MCF 10A (cell line): ENCODE measurements at places on chromosomes 3 and 15.

DNA sequence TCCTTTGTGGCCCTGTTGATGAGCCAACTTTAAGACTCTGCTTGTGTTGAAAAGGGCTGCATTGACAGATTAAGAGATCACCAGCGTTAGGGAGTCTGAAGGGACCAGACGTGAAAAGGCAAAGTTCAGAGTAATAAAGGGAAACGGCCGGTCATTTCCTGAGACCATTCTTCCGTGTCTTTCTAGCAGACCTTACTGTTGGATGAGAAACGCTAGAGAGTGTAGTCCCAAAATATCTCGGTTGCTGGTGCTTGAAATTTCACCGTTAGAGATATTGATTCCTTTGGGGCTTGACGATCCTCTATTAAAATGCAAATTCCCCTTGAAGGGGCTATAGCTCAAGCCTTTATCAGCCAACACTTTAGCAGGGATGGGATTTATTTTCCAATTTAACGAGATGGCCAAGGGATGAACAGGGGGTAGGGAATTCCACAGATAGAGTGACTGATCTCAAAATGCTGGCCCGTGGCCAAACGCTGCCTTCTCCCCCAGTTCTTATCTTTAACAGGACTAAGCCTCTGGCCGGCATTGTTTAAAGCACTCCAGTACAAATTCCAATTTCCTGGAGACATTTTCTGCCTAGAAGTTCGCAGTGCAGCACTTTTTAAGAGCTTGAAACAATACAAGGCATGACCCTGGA lies 250.4 kb downstream of the TJP1 start:
- peaks cover 72% of the 10 kb centered on the region for H3K27me3 ChIP-seq
- H3K4me1 ChIP-seq: no peaks in the 10 kb centered on the region
- H3K4me3 ChIP-seq: no peak overlapping the region

- H3K27me3 ChIP-seq: no peaks in the 10 kb centered on the region
- H3K4me3 ChIP-seq: no peak overlapping the region
- peak; percentile 91 for DNase-seq
- no peaks in the 10 kb centered on the region for H3K36me3 ChIP-seq
- H3K4me1 ChIP-seq: peaks cover 47% of the 10 kb centered on the region
Observed at GRCh38 chr3:31041161-31041978, 146.9 kb upstream of the GADL1 start.

- no peaks in the 10 kb centered on the region for H3K27me3 ChIP-seq
- no peak overlapping the region for H3K27ac ChIP-seq
- DNase-seq: peak; percentile 78
- H3K4me1 ChIP-seq: peaks cover 6% of the 10 kb centered on the region
- no peak overlapping the region for H3K4me3 ChIP-seq
Observed at GRCh38 chr3:151896246-151897012, 23.0 kb downstream of the SUCNR1 start.

GRCh38 chr3:195808741-195809290 lies 2.9 kb downstream of the MUC4 start:
- H3K36me3 ChIP-seq: no peaks in the 10 kb centered on the region
- H3K4me1 ChIP-seq: peaks cover 9% of the 10 kb centered on the region
- no peak overlapping the region for H3K27ac ChIP-seq
- no peak overlapping the region for H3K4me3 ChIP-seq

DNA sequence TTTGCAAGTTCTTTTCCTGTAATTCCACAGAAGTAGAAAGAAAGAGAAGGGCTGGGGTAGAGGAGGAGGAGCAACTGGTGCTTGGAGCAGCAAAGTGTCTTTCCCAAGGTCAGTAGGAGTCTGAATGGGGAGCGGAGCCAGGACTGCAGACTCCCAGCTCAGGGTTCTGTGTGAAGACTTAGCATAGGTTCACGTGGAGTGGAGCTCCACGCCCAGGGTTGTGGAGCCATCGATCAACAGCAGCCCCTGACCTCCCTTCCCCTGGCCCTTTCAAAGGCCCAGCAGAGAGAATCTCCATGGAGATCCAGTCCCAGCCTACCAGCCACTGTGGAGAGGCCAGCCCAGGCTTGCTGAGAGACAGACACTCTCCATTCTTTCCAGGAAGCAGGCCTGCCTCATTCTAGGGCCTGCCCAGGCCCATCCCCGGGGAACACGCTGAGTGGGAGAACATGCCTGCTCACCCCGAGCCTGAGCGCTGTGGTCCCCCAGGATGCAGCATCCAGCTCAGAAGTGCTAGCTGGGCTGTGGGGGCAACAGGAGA lies 62.1 kb downstream of the CORO2B start:
- DNase-seq: peak; percentile 73
- no peaks in the 10 kb centered on the region for H3K36me3 ChIP-seq
- H3K27me3 ChIP-seq: no peaks in the 10 kb centered on the region
- H3K4me1 ChIP-seq: peaks cover 21% of the 10 kb centered on the region
- peak overlapping the region; percentile 60 for H3K4me3 ChIP-seq
